Common myeloid progenitor, CD34-positive (primary cell): ENCODE measurements at places on chromosomes 11 and 22.
A peak's percentile ranks its signal among the peaks of the same experiment; 100 is the strongest.

DNA sequence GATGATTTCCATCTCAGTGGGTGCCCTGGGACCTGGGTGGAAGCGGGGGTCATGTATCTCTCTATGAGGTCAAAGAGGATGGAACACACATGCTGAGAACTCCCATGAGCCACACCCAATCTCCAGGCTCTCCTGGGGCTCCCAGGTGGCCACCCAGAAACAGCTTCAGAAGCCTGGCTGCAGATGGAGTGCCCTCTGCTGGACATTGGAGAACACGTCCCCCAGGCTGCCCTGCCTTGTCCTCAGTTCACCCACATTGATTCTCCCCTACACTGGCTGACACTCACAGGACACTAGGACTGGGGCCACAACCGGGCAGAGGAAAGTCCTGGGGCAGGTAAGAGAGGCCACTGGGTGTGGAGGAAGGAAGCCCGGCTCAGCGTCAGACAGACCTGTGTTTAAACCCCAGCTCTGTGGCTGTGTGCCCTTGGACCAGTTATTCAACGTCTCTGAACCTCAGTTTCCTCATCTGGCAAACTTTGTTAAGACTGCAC lies 4.5 kb upstream of the NOL12 start:
- DNase-seq, result peak; percentile 62

- DNase-seq, result no peak
Observed at GRCh38 chr11:111361874-111362273, 17.2 kb downstream of the POU2AF1 start.

GRCh38 chr22:45917146-45917545 lies 59.8 kb downstream of the WNT7B start:
- no peak for DNase-seq

DNA sequence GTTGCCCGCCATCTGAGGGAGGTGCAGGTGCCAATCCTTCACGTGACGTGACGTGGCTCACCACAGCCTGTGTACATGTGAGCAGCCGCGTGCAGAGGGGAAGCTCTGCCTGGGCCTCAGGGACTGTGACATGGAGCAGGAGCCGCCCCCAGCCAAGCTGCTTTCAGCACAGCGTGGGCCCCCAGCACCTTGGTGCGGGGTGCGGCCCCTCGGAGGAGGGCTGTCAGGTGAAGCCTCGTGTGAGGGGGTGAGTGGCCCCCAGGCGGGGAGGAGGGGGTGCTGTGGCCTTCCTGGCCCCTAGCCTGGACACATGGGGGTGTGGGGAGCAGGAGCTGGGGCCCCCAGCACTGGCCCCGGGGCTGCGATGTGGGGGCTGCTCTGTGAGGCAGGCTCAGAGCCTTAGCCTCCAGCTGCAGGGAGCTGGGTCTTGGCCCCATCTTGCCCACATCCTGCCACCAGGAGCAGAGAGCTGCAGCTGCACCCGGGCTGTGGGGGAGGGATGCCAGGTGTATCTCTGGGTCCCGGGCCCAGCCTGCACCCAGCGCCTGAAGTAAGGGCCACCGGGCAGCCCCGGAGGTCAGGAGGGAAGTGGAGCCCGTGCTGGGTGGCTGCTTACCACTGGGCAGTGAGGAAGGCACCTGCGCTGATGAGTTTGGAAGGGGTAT lies at the start of gene ADORA2A:
TSS of gene ADORA2A (plus strand) at position 100 of the 665 bp plus-strand sequence. CDS start 5,806 bp downstream, outside the sequence.
- DNase-seq, result peak; percentile 87

- DNase-seq, result peak; percentile 79
Observed at GRCh38 chr11:65419772-65420481, 2.7 kb upstream of the NEAT1 start.

- no peak for DNase-seq
Observed at GRCh38 chr11:14399087-14399486, 40.1 kb upstream of the RRAS2 start.

- DNase-seq, result no peak
Observed at GRCh38 chr11:93199616-93200015, 1.8 kb upstream of the SLC36A4 start.

DNA sequence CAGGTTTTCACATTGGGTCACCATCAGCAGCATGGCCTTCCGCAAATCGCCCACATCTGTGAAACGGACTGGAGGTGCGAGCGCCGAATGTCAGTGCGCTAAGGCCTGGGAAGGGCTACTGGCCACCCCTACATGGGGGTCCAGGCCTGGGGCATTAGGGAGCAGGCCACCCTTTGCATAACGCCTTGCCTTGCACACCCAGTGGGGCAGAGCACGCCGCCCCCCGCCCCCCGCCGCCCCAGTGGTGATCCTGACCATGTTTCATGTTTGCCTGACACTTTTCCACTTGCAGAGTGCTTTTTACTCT lies 2.6 kb downstream of the GRK2 start:
- DNase-seq, result no peak

DNA sequence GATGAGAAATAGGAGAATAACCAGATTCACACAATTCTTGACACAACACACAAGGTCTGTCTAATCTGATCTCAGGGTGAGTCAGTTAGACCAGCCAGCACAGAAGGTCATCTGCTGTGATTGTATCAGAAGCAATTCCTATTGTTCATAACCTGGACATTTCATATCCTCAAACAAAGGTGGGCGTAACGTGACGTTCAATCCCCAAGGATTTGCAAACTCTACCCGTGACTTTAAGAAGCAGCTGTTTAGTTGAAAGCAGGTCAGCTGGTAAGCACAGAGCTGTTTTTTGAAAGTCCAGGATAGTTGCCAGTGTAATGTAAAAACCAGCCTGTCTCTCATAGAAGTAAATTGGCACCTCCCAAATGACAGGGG lies 385.1 kb downstream of the DCDC1 start:
- DNase-seq, result no peak

GRCh38 chr11:33692013-33692504 lies 8.6 kb downstream of the C11orf91 start:
- no peak for DNase-seq

GRCh38 chr22:23063539-23064380 lies 6.6 kb upstream of the GNAZ start:
- DNase-seq, result no peak

GRCh38 chr11:10785146-10785474 lies 23.6 kb downstream of the EIF4G2 start:
- no peak for DNase-seq

DNA sequence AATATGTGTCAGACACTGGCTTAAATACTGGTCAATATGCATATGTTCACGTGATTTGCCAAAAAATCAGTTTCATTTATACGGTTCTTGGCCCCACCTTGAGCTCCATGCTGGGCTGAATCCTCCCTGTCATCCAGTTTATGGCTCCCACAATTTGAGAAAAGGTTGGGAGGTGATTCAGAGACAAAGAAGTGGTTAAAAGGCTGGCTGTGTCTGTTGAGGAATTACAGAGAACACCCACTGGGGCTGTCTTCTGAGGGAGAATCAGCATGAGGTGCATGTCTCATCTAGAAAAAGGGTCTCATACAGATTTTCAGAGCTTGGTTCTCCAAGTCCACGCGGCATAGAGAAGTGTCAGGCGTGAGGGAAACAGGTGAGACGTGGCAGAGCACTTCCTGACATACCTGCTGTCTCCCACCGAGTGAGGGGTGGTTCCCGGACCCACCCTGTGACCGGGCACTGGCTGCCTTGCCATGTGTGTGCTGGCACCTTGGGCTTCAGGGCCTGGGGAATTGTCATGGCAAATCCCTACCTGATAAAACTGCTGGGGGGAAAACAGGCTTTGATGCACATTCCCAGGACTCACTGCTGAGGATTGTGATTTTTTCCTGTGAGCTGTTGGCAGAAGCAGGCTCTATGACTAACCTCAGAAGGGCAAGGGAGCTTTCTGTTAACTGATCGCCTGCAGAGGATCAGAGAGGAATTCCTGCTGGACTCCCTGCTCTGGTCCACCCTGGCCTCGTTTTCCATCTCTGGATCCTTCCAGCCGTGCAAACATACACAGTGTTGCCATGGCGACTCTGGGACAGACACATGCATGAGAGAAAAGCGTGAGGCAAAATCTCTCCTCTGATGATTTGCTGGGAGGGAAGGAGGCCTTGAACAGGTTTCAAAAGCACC lies 223.6 kb downstream of the ADAMTS15 start:
- no peak for DNase-seq

DNA sequence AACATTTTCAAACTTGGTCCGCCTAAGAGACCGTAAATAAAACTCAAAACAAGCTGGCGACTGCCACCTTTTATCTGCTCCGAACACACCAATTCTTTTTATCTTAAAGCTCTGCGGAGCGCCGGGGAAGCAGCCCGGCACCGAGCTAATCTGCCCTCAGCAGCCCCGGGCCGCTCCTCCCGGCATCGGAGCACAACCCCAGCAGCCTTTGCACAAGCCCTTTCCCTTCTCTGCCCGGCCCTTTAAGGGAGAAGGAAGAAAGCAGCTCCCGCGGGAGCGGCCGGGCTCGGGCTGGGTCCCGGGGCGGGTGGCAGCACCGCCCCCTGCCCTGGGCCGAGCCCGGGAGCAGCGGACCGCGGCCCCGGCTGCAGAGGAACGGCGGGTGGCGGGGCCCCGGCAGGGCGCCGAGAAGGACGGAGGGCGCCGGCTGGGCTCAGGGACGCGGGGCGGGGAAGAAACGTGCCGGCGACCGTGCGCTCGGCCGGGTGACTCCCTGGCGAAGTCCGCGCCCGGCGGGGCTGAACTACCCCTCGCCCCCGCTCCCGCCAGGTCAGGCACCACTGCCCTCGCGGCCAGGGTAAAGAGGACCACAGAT lies 133.6 kb upstream of the C11orf58 start:
- DNase-seq, result peak; percentile 87

DNA sequence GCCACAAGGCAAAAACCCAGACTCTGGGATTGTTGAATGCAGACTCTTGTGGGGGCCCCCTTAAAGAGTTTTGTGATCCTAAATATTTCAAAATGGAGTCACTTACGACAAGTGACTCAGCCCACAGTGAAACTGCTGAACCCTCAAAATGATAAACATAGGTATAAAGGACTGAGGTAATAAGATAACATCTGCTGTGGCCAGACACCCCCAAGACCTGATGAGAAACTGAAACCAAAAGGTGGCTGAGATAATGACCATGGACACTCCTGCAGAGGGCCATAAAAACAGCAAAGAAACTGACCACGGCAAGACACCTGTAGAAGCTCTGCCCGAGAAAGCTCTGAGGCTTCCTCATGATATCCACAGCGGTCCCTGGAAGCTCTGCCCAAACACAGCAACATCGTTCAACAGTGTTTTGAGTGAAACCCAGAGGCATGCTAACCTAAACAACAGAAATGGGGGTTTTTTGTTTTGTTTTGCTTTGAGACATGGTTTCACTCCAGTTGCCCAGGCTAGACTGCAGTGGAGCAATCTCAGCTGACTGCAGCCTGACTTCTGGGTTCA lies 1.6 kb upstream of the PLAAT4 start:
- DNase-seq, result no peak

GRCh38 chr11:88521399-88521798 lies 183.9 kb upstream of the CTSC start:
- DNase-seq, result no peak

GRCh38 chr11:101498891-101499290 lies 84.9 kb downstream of the TRPC6 start:
- no peak for DNase-seq

- DNase-seq, result peak; percentile 72
Observed at GRCh38 chr22:38214302-38215056, 12.7 kb downstream of the MAFF start.

GRCh38 chr11:75472081-75472732 lies 39.2 kb upstream of the KLHL35 start:
- DNase-seq, result no peak

DNA sequence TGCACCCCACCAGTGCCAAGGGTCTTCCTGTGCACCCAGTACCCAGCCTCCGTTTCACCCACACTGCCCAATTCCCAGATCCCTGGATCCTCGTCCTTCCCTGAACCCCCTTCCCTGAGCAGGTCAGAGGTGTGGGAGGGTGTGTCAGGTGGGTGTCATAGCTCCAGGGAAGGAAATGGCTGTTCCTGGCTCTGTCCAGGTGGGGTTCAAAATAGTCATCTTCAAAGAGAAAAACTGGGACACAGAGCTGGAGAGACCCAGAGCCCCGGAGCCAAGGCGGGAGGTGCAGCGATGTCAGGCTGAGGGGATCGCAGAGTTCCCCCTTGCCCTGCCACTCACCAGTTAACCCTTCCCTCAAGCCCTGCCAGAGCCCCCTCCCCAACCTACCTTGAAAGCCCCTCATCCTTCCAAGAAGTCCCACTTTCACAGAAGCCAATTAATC lies 698 bp downstream of the C1QTNF4 start:
- no peak for DNase-seq

GRCh38 chr11:117627259-117627658 lies 169.8 kb downstream of the DSCAML1 start:
- no peak for DNase-seq

GRCh38 chr11:88345408-88345807 lies 7.9 kb upstream of the CTSC start:
- DNase-seq, result no peak

- no peak for DNase-seq
Observed at GRCh38 chr11:62152245-62153086, 28.7 kb downstream of the INCENP start.

DNA sequence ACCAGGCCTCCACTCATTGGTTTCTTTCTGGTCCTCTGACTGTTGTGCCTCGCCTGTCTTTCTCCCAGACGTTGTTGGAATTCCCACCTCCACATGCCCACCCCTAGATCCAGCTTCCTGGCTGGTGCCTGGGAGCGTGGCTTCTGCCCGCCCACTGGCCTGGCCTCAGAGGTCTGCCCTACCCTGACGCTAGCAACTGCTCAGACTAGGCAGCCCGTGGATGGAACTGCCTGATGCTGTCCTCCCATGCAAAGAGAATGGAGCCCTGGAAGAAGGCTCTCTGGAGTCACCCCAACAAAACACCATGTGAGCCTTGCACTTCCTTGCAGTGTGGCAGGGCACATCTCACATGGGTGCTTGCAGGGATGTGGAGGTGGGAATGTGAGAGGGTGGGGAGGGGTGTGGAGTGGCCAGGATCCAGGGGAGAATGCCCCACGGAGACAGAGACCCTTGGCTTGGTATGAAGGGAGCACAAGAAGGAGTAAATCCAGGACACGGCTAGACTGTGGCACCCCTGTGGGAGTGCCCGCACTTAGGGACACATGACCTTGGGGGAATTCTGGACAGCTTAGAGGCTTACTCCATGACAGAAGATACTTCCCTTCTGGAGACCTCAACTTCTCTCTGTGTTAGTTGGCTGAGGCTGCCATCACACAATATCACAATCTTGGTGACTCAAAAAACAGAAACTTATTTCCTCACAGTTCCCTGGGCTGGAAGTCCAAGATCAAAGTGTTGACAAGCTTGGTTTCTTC lies 22.5 kb upstream of the ADA2 start:
- no peak for DNase-seq

DNA sequence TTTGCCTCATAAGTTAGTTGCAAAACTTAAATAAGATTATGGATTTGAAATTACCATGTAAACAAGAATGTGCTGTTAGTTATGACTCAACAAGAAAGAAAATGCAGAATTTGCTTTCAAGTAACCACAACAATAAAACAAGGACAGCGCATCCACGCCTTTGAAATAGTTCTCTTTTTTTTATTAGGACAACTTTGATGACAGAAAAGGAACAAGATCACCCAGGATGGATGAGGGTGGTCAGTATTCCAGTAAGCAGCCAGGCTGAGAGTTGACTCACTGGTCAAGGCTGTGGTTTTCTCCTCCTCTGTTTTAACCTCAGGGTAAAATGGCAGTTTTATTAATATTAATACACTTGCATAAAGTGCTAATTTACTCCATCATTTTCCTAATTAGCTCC lies 544.4 kb downstream of the OPCML start:
- no peak for DNase-seq
